CD8-positive, alpha-beta memory T cell (primary cell): ENCODE measurements at places on chromosomes 3 and 15. TPM values are rescaled to one million over a fixed set of nuclear protein-coding genes. Genes with fewer than 3 reads are reported as not detected.

DNA sequence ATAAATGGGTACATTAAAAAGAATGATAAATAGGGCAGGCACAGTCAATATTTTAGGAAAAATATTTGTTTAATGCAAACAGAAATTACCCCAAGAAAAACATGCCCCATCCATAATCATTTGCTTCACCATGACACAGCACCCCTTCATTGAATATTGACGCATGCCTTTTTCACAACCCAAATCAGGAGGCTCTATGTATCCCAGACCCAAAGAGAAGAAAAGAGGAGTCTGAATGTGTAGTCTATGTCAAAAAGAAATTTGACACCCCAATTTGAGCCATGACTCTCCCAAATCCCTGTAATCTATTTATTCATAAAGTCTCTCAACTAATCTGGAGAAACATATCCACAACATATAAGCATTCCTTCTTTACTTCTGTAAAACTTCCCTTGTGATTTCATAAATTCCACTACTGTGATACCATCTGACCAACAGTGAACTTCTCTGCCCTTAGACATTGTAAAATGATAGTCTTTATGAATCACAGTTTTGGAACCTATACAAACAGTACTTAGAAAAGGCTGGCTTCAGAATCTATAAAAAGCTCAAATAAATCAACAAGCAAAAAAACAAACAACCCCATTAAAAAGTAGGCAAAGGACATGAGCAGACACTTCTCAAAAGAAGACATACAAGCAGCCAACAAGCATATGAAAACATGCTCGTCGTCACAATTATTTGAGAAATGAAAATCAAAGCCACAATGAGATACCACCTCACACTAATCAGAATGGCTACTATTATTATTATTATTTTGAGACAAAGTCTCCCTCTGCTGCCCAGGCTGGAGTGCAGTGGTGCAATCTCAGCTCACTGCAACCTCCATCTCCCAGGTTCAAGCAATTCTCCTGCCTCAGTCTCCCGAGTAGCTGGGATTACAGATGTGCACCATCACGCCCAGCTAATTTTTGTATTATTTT lies 53.4 kb upstream of the XRN1 start:
- no peak overlapping the region for H3K27ac ChIP-seq
- H3K27me3 ChIP-seq, result no peaks in the 10 kb centered on the region
- H3K4me1 ChIP-seq, result no peaks in the 10 kb centered on the region
- no peak for DNase-seq

The CLK3 gene
- total RNA-seq, result 96.8 TPM

The AHSG gene
- not detected for total RNA-seq

The ACKR4 gene
- not detected for total RNA-seq

DNA sequence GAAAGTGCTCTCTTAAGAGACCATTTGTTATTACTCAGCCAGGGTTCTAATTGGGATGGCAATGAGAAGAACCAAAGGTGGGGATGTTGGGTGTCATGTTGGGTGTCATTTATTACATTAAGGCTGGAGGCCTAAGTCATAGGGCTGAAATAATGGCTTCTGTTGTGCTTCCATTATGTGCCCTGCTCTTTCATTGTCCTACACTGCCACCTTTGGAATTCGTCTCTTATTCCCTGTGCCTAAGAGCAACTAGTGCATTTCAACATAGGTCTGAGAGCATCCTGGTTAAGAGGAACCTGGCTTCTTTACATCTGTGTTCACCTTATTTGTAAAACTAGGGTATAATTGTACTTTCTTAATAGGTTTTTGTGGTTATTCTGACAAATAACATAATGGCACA lies 32.2 kb downstream of the RIOX2 start:
- no peak overlapping the region for H3K4me3 ChIP-seq
- no peak for DNase-seq
- peaks cover 5% of the 10 kb centered on the region for H3K36me3 ChIP-seq
- no peak overlapping the region for H3K27ac ChIP-seq
- H3K27me3 ChIP-seq, result no peaks in the 10 kb centered on the region

DNA sequence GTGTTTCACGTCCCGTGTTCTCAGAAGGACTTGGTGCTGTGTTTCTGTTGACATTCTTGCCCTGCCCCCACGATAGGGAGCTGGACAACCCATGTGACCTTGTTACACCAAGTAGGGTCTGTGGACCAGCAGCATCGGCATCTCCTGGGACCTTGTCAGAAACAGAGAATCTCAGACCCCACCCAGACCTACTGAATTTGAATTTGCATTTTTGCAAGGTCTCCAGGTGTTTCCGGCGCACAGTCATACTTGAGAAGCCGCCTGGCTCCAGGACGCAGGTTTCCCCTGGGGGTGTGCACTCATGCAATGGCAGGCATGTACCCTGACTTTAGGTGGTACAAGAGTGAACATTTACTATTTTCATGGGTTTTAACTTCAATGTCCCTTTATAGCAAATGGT lies 117.9 kb downstream of the TLE3 start:
- no peak overlapping the region for H3K27ac ChIP-seq
- peaks cover 3% of the 10 kb centered on the region for H3K27me3 ChIP-seq
- H3K4me1 ChIP-seq, result no peaks in the 10 kb centered on the region
- no peak for DNase-seq
- H3K4me3 ChIP-seq, result no peak overlapping the region

The GOLGA6B gene
- not detected for total RNA-seq

DNA sequence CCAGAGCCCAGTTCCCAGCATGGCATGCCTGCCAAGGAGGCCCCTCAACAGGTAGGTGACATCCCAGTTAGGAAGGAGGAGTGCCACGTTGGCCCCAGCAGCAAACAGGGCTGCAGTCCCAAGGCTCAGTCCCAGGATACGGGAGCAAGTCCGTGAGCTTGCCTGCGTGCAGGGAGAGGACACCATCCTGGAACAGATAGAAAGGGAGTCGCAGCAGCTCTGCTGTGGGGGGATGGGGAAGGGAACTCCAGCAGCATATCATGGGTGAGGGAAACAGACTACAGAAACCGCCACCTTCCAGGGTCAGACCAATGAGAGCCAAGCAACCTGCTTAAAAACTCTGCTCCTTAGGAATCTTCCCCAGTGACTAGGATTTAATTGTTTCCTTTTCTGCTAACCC lies 9.4 kb upstream of the DYNLT2B start:
- no peaks in the 10 kb centered on the region for H3K27me3 ChIP-seq
- H3K27ac ChIP-seq, result no peak overlapping the region
- H3K4me3 ChIP-seq, result no peak overlapping the region
- no peaks in the 10 kb centered on the region for H3K4me1 ChIP-seq
- no peaks in the 10 kb centered on the region for H3K36me3 ChIP-seq
- DNase-seq, result no peak

- no peaks in the 10 kb centered on the region for H3K36me3 ChIP-seq
- H3K4me3 ChIP-seq, result no peak overlapping the region
- H3K27me3 ChIP-seq, result no peaks in the 10 kb centered on the region
Measured at GRCh38 chr3:78004571-78004970, 964.7 kb downstream of the ROBO2 start.

- no peaks in the 10 kb centered on the region for H3K36me3 ChIP-seq
- no peak overlapping the region for H3K4me3 ChIP-seq
- H3K27me3 ChIP-seq, result no peaks in the 10 kb centered on the region
- no peak overlapping the region for H3K27ac ChIP-seq
Measured at GRCh38 chr15:62413786-62414185, 248.7 kb upstream of the C2CD4B start.

DNA sequence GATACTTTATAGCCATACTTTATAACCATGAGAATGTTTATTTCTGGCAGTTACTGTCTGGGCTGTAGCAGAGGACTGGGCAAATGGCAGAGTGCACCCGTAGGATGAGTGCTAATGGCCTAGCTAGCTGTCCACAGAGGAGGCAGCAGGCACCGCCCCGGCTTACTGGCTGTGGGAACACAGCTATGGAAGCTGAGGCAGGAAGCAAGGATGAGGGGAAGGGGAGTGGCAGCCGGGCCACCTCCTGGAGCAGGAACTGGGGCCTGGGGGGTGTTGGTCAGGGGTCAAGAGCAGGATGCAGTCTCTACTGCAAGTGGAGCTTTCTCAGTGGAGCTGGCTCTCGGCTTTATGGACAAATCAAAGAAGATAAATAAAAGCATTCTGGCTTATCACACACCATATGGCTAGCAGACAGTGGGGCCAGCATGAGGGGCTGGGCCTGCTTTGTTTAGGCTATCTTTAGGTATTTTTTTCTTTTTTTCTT lies 316.8 kb upstream of the CTDSPL start:
- no peaks in the 10 kb centered on the region for H3K4me1 ChIP-seq
- H3K36me3 ChIP-seq, result no peaks in the 10 kb centered on the region
- H3K27ac ChIP-seq, result no peak overlapping the region
- no peak overlapping the region for H3K4me3 ChIP-seq
- DNase-seq, result no peak
